Right hindlimb (tissue), 1 donor: ENCODE measurements at places on chromosomes 2 and 18.

- DNase-seq = no peak
Measured at GRCh38 chr2:234919711-234920110, 32.1 kb upstream of the SH3BP4 start.

GRCh38 chr2:12507295-12507694 lies 209.4 kb upstream of the TRIB2 start:
- DNase-seq = no peak

GRCh38 chr18:76205906-76206305 lies 289.1 kb downstream of the ZNF516 start:
- no peak for DNase-seq

GRCh38 chr2:197075281-197075680 lies 148.8 kb upstream of the PGAP1 start:
- DNase-seq = no peak

GRCh38 chr18:21218862-21219261 lies 23.2 kb upstream of the GREB1L start:
- no peak for DNase-seq

DNA sequence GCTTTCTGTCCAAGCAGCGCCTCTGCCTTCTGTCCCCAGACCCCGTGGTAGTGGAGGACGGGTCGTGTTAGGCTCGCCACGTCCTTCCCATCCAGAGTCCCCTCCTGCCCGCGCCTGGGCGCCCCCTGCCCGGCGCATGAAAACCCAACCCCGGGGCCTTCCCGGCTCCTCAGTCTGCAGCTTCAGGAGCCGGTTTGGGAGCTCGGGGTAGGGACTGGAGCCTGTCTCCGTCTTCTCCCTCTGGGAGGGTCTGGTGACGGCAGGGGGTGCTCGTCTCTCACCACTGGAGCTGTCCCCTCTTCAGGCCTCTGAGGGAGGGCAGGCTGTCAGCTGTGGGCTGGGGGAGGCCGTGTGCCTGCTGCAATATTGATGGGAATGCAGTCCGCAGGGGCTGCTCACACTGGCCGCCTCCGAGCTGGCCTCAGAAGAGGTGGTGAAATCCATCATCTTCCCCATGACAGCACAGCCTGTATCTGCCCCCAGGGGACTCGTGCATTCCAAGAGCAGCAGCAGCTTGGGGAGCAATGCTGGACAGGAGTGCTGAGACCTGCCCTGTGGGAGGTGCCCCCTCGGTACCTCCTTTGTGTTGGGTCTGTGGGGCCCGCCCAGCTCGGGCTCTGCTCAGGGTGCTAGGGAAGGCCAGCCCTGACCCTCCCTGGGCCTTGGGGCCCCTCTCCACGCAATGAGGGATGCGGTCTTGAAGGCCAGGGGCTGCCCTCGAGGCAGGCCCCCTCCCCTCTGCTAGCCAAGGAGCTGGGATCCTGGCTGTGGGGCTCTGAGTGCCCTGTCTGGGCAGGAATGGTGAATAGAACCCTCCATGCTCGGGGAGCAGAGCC lies 17.8 kb upstream of the KLHL30 start:
- DNase-seq = peak; percentile 60

DNA sequence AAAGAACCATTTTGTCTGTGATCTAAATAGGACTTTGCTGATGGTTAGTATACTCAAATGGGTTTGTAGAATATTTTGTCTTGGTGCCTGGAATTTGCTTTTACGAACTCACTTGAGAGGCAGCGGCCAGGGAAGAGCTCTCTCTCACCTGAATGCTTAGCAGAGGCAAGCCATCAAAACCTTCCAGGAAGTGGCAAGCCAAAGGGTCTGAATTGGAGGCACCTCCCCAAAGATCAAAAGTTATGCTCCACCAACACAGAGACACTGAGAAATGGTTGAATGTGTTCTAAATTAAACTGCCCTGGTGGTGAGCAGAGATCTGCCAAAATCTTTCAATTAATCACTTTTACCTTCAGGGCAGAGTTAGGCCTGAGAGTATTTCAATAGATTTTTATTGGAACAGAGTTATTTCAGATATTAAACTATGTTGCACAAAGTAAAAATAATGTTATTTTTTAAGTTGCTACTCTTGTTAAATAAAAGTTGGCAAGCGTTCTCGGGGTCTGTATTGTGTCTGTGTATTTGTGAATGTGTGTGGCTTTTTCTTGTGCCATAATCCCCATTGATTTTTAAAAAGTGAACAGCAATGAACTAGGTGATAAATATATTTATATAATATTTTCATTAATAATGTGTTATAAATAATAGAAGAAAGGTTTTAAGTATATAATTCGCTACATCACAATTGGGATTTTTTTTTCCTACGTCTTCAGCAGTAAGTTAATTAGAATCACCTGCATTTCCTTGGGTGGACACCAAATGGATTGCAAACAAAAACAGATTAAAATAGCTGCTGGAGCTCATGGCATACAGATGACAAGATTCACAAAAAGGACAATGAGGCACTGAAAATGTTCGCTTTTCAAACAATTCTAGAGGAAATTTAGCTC lies 416.1 kb downstream of the ARHGAP15 start:
- no peak for DNase-seq

DNA sequence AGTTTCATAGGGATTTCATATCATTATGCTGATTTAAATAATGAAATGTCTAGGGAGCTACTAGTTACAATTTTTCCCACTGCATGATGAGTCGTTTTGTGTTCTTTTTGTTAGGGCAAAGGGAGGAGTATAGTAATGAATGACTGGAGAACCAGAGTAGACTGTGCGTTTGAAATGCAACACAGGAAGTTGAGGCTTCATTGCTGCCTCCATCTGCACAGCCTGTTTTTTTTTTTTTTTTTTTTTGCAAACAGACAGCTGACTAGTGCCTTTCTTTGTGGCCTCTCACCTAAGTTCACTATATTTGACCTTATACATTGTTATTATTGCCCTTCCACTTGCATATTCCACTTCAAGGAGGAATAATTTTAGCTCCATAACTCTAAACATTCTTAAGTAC lies 286.7 kb upstream of the LRRTM1 start:
- DNase-seq = no peak

- no peak for DNase-seq
Measured at GRCh38 chr2:225038231-225038523, 4.1 kb downstream of the DOCK10 start.

DNA sequence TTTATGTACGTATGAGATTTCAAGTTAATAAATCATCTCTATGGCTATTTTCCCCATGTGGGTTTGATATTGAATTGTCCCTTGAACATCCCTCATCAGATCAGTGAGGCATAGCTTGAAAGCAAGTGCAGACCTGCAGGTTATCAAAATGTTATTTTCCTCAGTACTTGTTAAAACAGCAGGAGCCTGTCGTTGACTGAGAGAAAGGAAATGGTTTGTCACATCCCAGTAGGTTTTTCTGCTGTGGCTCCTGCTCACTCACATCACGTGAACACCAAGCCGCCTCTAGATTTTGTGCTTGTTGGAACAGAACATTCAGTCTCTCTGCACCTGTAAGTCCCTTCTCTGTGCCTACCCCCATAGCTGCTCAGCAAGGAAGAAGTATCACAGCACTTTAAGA lies 340.3 kb downstream of the CELF4 start:
- no peak for DNase-seq

GRCh38 chr2:45340318-45340717 lies 270.7 kb downstream of the SRBD1 start:
- DNase-seq = peak; percentile 63

GRCh38 chr2:129702416-129703176 lies 276.9 kb upstream of the RAB6C start:
- DNase-seq = no peak

GRCh38 chr2:9355270-9355669 lies 68.1 kb downstream of the ITGB1BP1 start:
- DNase-seq = no peak

DNA sequence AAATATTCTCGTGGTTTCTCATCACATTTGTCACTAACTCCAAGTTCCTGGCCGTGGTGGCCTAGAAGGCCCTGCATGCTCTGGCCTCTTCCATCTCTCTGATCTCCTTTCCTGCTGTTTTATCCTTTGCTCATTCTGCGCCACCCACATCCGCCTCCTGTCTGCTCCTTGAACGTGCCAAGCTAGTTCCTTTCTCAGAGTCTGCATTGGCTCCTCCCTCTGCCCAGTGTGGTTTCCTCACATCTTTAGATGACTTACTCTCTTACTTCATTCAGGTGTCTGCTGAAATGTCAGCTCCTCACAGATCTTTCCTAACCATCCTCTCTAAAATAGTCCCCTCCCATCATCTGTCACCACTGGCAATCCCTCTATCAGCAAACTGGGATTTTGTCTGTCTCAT lies 158.6 kb upstream of the RBMS1 start:
- DNase-seq = no peak

GRCh38 chr2:69704446-69704845 lies 37.5 kb upstream of the ANXA4 start:
- DNase-seq = no peak

DNA sequence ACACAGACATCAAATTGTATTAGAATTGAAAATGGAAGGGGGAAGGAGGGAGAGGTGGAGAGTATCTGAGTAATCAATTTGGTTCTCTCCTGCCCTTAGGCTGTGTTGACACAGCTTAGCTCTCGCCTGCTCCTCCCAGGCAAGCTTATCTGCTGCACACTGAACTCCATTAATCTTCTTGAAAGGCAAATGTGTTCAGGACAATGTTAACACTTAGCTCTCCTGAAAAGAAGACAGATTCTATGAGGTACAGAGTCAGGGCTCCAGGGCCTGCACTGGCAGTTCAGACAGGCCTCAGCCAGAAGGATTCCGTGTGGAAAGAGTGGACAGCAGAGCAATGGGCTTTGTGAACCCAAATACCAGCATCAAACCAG lies 430.0 kb upstream of the TNP1 start:
- DNase-seq = no peak

GRCh38 chr2:62099523-62100175 lies 96.3 kb upstream of the B3GNT2 start:
- DNase-seq = no peak

DNA sequence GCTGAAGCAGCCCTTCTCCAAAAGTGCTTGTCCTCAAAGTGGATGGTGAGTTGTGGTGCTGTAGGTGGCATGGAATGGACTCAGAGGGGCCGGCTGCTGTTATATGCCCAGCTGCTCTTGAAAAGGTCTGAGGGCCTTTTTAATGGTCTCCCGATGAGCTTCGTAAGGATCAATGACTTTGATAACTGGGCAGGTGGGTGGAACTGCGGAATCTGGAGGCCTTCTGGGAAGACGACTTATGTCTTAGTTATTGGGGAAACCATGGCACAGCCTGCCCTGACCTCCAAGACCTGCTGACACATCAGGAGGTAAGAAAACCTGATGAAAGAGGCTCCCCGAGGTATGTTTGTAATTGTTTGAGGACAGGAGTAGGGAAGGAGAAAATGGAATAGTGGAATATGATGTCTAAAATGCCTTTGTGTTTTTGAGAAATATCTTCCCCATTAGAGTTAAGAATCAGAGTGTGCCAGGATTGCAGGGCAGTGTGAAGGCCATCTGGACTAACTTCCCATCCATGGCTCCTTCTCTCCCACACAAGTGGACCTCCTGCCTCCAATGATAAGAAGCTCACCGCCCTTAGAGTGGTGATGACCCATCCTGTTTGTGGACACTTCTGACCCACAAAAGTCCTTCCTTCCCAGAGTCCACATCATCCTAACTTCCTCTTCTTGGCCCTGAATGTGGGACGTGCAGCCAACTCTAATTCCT lies 236.1 kb downstream of the FHOD3 start:
- DNase-seq = no peak

GRCh38 chr2:161243905-161244304 lies 64.3 kb upstream of the PSMD14 start:
- no peak for DNase-seq

- no peak for DNase-seq
Measured at GRCh38 chr2:226740039-226740648, 59.5 kb downstream of the IRS1 start.

DNA sequence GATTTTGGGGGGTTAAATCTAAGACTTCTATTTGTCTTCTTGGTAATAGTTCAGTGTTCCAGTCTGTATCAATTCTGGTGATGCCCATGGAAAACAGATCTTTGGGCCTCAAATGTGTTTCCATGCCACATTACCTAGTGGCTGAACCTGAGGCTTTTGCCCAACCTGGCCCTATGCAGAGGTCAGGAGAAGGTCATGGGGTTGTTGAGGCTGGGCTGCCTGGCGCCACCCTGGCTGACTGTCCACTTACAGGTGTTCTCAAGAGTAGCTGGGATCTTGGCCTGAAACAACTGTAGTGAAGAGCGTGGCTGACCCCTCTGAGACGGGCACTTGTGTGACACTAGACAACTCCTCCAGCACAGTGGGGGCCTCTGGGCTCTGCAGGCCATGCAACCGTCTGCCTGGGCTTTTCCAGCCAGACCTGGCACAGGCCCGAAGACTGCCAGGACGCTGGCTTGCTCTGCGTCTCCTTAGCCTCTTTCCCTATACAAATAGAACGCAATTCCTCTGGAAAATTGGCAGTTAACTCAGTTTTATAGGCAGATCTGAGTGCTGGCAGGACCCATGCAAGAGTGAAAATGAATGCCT lies 127.8 kb downstream of the TRIM43 start:
- no peak for DNase-seq

GRCh38 chr2:232349946-232350635 lies 28.5 kb upstream of the ALPP start:
- DNase-seq = no peak

GRCh38 chr2:214730248-214730647 lies 79.2 kb downstream of the BARD1 start:
- no peak for DNase-seq

GRCh38 chr2:35864141-35864540 lies 491.4 kb upstream of the CRIM1 start:
- DNase-seq = no peak

DNA sequence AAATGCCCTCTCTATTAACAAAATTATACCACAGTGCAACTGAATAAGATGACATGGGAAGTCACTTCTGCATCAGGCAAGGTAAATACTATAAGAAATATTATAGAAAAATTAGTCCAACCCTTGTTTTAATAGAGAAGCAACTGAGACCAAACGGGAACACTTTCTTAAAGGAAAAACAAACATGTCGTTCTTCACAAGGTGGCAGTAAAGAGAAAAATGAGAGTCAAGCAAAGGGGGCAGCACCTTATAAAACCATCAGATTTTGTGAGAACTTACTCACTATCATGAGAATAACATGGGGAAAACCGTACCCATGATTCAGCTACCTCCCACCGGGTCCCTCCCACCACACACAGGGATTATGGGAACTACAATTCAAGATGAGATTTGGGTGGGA lies 481.7 kb upstream of the CRIM1 start:
- DNase-seq = no peak

GRCh38 chr2:188181884-188182283 lies 109.8 kb upstream of the GULP1 start:
- DNase-seq = no peak

- no peak for DNase-seq
Measured at GRCh38 chr2:29070526-29070925, 3.8 kb downstream of the PCARE start.
